Stimulated activated CD4-positive, alpha-beta T cell treated with anti-CD3 and anti-CD28 coated beads, Interleukin-2, amount 100 ng/mL, for 48 hours (primary cell): ENCODE measurements at places on chromosomes 1 and 21.

DNA sequence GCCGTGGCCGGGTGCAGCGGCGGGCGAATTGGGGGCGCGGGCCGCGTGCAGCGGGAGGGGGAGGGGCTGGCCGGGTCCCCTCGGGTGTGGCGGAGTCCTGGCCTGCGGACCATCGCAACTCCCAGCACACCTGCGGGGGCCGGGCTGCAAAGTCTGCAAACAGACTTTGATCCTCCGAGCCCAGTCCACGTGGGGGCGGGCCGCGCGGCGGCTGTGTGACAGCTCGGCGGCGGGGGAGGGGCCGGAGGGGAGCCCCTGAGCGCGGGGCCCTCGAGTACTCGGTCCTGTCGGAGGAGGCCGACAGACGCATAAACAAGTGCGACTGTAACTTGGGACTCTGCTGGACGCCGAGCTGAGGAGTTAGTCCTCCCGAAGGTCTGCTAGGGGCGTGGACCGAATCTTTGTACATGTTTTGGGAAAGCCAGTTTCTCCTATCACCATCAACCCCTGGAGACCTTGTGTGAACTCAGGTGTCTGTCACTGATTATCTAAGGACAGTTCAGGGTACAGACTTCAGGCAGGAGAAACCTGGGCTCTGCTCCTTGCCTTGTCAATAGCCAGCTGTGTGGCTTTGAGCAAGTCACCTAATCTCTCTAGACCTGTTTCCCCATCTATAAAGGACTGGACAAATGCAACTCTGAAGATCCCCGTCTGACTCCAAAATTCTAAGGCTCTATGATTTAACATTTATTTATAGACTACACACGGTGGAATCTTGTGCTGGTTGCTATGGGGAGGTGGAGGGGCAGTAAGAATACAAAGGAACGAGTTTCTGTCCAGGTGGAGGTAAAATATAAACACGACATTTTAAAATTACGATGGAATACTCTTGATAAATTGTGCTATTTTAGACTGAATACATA is 710 bp upstream of the SLC30A1 start:
- no peak for DNase-seq

GRCh38 chr1:81929106-81929505 is 128.4 kb downstream of the ADGRL2 start:
- DNase-seq, result no peak

- DNase-seq, result no peak
Observed at GRCh38 chr1:18118491-18118890, 10.9 kb downstream of the IGSF21 start.

- no peak for DNase-seq
Observed at GRCh38 chr1:209266590-209267205, 316.8 kb upstream of the CAMK1G start.

DNA sequence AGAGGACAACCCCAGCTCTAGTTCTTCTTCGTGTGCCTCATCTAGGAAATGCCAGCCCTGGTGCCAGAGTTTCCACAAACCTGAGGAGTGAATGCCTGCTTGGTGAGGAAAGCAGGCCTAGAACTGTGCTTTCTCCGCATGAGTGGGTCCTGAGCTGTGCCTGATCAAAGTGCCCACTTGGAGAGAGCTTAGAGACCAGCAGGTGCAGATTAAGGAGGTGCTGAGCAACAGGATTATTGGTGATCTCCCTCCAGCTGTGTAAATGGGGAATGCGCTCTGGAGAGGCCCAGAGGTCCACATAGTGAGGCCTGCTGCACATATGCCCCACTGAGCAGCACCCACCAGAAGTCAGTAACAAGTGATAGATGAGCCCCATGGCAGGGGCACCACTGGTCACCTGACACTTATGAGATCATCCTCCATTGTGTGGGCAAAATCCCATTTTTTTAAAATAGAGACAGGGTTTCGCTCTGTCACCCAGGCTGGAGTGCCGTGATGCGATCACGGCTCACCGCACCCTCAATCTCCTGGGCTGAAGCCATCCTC is 127.2 kb upstream of the ZC3H12A start:
- DNase-seq, result no peak

- DNase-seq, result no peak
Observed at GRCh38 chr21:34651642-34652041, 17.2 kb upstream of the CLIC6 start.

- DNase-seq, result no peak
Observed at GRCh38 chr1:219876798-219877209, 51.6 kb downstream of the SLC30A10 start.

GRCh38 chr1:4656533-4657140 is 2.2 kb downstream of the AJAP1 start:
- DNase-seq, result no peak

DNA sequence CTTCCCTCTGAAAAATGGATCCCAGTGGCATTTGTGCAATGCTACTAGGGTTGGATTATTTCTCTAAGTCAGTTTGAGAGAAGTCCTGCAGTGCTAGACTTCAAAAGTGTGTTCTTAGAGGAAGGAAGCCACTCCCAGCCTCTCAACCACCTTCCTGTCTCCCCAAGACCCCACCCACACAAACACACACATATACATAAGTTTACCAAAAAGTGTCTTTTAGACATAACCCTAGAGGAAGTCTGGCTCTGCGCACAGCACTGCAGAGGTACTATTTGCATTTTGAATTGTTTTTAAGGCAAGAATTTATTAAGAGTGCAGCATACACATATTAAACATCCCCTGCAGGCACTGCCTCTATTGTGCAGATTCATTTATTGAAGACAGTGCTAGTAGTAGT is 127.3 kb downstream of the HHIPL2 start:
- no peak for DNase-seq

- no peak for DNase-seq
Observed at GRCh38 chr1:13916530-13916929, 216.5 kb downstream of the PRDM2 start.

DNA sequence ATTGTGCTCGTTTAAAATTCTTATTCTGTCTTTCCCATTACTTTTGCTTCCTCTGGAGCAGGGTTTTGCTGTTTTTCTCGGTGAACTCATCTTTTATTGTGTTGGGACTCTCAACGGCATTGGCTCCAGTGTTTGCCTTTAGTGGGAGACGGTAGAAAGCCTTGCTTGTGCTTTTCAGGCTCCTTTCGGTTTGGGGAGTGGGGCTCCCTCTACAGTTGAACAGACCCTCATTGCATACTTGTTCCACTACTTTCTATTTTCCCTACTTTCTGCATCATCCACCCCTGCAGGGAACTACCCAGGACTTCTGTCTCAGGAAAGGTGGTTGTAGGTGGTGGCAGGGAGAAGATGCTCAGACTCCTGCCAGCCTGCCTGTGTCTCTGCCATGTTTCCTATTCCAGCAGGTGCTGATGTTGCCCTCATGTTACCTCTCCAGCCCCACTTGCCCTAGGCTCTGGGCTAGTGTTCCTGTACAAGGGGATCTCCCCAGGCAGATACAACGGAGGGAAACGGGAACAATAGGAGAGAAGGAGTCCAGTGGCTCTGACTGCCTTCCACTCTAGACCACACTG is 68.5 kb upstream of the ZBTB18 start:
- no peak for DNase-seq

DNA sequence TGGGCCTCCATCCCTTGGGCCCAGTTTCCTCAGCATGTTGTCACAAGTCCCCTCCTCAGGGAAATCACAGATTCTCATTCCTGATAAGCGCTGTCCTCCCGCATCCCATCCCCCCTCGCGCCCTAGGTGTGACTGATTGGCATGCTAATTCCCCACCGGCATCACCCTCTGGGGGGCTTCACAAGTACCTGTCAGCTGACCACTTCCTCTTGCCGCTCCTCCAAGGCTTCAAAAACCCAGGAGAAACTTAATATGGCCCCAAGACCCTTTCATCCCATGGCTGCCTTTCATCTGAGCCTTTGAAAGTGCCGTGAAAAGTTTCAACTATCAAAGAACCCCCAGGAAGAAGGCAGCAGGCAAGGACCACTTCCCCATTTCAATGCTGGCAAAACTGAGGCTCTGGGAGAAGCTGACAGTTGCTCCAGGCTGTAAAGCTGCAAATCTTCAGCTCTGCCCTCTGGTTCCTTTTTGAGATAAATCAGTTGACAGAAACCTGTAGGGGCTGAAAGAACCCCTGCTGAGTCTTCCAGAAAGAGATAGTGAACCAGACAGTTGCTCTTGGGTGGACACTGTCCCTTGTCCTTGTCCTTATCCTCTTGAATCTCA is 12.8 kb upstream of the MIXL1 start:
- DNase-seq, result no peak

DNA sequence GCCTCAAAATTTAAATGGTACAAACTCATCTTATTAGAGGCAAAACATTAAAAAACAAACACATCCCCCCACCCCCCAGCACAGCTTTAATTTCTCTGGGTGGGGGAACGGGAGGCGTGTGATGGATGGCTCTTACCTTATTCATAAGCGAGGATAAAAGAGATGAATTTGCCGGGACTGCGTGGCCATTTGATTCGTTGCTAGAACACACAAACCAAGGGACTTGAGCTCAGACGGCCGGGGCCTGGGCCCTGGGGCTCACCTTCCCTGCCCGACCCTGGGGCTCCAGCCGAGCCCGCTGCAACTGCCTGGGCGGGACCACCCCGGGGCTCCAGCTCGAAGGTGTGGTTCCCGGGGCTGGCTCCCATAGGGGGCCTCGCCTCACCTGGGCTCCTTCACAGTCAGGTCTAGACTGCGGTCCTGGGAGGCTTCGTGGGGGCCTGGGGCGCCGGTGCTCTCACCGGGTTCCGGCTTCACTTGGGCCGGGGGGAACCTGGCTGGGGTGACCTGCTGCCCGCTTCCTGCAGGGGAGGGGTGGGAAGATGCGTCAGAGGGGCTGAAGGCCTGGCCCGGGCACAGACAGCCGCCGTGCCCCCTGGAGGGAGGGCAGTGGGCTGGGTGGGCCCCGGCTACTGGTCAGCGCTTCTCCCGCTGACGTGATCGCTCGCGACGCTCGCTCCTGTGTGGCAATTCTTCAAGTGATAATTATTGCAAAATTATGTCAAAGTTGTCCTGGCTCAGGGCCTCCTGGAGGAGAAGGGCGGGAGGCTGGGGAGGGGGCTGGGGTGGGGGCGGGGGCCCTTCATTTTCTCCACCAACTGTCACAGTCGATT is 145.7 kb downstream of the CASZ1 start:
- no peak for DNase-seq

DNA sequence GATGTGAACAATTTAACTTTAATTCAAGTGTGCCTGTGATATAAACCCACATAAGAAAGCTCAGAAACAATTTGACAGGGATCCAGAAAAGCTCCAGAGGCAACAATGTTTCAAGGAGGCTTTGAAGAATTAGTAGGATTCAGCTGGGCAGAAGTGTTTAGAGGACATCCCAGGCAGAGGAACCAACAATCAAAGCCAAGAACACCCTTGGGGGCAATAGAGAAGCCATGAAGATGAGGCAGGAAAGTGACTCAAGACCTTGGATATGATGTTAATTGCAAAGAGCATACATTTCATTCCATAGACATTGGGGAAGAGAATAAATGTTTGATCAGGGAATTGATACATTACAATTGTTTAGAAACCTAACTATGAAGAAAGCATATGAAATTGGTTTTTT is 280.3 kb downstream of the LTN1 start:
- no peak for DNase-seq

GRCh38 chr1:177686933-177687332 is 282.9 kb downstream of the SEC16B start:
- DNase-seq, result no peak

- DNase-seq, result no peak
Observed at GRCh38 chr21:44929242-44929798, 8.6 kb upstream of the ITGB2 start.

- DNase-seq, result no peak
Observed at GRCh38 chr1:246748867-246749266, 24.7 kb downstream of the SCCPDH start.

DNA sequence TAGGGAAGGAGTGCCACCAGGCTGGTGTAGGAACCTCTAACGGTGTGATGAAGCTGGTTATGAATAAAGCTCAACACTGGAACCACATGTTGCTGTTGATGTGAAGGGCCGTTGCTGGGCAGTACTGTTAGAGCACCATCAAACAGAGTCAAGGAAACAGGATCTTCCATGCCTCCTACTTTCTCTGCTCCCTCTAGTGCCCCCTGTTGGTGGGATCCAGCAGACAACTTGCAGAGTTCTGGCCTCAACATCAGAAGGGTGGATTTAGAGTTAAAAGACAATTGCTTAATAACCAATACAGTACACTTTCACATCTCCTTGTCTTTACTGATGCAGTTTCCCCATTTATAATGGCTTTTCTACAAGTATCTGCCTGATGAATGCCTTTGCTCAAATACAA is 336.4 kb downstream of the NTNG1 start:
- DNase-seq, result peak; percentile 7

GRCh38 chr1:198657550-198658064 is 18.8 kb downstream of the PTPRC start:
- no peak for DNase-seq

- no peak for DNase-seq
Observed at GRCh38 chr1:5943343-5944124, 48.7 kb downstream of the NPHP4 start.

GRCh38 chr21:26060335-26061115 is 110.0 kb downstream of the APP start:
- DNase-seq, result no peak

GRCh38 chr1:235160383-235160956 is 580 bp downstream of the RBM34 start:
- no peak for DNase-seq

GRCh38 chr1:104132382-104132973 is 382.8 kb downstream of the AMY1C start:
- DNase-seq, result no peak

- DNase-seq, result no peak
Observed at GRCh38 chr1:208351838-208352237, 107.7 kb upstream of the PLXNA2 start.

DNA sequence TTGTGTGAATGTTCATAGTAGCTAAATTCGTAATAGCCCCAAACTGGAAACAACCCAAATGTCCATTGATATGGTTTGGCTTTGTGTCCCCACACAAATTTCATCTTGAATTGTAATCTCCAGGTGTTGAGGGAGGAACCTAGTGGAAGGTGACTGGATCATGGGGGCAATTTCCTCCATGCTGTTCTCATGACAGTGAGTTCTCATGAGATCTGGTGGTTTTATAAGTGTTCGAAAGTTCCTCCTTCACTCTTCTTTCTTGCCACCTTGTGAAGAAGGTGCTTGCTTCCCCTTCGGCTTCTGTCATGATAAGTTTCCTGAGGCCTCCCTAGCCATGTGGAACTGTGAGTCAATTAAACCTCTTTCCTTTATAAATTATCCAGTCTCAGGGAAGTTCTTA is 11.3 kb downstream of the UBE2G2 start:
- DNase-seq, result no peak

GRCh38 chr1:186183219-186183618 is 191.8 kb downstream of the TPR start:
- peak; percentile 9 for DNase-seq

GRCh38 chr1:11335417-11336056 is 62.5 kb downstream of the UBIAD1 start:
- DNase-seq, result no peak

GRCh38 chr1:240074908-240075307 is 16.8 kb upstream of the FMN2 start:
- DNase-seq, result no peak

GRCh38 chr1:220796530-220796929 is 9.8 kb downstream of the MTARC1 start:
- DNase-seq, result no peak
